ENCODE measurements at places on chromosomes 5 and 9.

GRCh38 chr9:120807607-120808379 is 14.6 kb upstream of the FBXW2 start:
- no peak for DNase-seq

- peak; percentile 51 for DNase-seq
Observed at GRCh38 chr5:148740966-148741742, 85.3 kb upstream of the ADRB2 start.

DNA sequence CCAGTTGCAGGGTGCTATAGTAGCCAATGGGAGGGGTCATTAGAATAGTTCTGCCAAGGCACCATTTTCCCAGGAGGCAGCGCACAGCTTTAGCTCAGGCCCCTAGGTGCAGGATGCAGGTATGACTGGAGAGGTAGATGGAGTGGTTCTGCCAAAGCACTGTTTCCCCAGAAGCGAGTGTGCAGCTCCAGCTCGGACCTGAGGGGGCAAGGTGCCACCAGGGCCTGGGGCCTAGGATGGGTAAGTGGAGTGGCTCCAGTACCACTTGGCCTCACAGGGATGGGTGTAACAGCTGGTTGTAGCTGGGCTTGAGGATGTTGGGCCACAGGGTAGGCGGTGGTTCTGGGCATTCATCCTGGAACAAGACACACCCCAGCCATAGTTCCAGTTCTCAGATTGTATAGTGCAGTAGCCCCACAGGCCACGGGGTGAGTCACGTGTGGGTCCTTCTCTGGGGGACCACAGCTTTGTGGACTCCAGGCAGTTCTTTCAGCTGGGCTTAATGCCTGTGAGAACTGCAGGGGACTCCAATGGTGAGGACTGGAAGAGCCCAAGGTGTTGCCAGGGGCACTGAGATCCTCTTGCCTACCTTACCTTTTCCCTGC is 185.5 kb upstream of the ANKH start:
- no peak for DNase-seq

- no peak for DNase-seq
Observed at GRCh38 chr9:111983484-111983908, 86.9 kb downstream of the UGCG start.

DNA sequence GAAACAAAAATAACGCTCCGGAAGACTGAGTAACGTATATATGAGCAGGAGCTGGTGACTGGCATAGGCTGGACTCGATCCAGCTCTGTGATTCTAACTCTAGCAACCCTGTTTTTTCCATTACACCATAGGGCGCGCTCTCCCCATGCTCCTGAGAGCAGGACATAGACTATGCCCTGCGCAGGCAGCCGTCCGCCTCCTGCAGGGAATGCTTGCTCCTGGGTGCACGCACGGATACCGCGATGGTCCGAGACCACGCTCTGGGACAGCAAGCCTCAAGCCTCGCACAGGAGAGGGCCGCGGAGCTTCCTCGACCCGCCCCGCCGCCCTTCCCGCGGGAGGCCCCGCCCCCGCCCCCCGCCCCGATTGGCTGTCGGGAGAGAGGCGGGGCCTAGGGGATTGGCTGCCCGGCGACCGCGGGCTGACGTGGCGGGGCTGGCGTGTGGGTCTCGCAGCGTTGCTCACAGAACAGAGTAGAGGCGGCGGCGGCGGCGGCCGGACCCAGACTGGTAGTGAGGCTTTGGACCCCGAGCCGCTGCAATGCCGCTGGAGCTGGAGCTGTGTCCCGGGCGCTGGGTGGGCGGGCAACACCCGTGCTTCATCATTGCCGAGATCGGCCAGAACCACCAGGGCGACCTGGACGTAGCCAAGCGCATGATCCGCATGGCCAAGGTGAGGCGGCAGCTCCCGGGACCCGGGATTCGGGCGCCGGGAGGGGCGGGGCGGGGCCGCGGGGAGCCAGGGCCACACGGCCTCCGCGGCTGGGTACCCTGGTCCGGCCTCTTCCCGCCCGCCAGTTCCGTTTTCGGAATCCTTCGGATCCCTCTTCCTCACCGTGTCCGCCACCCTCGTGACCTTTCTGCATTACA is at the start of gene NANS:
Gene NANS, plus strand, starts transcription at position 464 of the 869 bp plus-strand sequence. Its CDS starts 77 bp downstream, at position 541.
- peak; percentile 69 for DNase-seq

- DNase-seq, result no peak
Observed at GRCh38 chr9:76269789-76270188, 124.4 kb downstream of the RFK start.

GRCh38 chr9:81824802-81825730 is 103.2 kb upstream of the SPATA31D4 start:
- DNase-seq, result no peak

DNA sequence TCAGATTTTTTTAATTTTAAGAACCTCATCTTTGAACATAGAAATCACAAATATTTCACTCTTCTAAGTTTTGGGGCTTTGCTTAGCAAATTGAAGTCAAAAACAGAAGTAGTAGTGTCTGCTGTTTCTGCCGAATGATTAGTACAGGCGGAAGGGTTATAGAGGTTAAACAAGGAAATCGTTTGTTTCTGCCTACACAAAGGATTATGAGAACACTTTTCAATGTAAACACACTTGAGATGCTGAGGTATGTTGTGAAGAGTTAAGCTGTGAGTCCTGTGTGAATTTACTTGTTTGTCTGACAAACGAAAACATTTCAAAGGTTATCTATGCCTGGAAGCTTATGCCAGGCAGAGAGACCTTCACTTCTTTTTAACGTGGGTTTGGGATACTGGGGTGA is 224.8 kb downstream of the CETN3 start:
- no peak for DNase-seq

DNA sequence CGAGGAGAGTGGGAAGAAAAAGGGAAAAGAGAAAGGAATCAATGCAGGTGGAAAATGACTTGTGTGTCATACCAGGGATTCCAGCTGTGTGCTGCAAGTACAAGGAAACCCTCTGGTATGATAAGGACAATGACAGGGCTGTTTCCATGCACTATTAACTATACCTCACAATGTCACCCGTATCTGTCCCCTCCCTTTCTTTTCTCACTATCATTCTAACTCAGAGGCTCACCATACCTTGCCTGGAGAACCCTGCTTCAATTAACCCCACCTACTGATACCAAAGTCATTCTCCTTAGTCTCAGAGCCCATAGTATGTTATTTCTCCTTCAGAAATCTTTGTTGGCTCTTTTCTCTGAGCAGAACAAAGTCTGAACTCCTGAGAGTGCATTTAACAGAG is 236.2 kb upstream of the NREP start:
- DNase-seq, result no peak

GRCh38 chr5:134527961-134528424 is 2.5 kb downstream of the JADE2 start:
- DNase-seq, result no peak

DNA sequence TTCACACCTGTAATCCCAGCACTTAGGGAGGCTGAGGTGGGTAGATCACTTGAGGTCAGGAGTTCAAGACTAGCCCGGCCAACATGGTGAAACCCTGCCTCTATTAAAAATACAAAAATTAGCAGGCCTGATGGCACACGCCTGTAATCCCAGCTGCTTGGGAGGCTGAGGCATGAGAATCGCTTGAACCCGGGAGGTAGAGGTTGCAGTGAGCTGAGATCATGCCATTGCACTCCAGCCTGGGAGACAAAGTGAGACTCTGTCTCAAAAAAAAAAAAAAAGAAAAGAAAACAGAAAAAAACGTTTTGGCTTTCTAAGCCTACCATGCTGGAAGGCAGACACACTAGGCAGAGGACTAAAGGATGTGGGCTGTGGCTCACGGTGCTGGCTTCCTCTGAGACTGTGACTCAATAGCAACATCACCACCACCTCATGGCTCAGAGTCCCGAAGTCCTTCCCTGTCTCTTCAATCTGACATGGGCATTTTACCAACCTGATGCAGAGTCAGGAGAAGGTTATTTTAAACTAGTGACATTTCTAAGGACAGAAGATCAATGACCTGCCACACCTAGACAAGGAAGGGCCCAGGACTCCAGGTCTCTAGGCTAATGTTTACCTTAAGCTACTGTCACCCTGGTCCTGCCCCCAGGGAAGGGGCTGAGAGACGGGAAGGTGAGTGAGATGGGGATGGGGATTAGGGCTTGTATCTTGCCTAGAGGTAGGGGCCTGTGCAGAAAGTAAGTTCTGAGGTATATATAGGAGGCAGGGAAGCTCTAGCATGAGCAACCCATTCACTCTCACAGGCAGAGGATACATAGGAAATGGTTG is 3.7 kb downstream of the ECSCR start:
- DNase-seq, result no peak

- no peak for DNase-seq
Observed at GRCh38 chr5:136780518-136780917, 415.2 kb upstream of the TRPC7 start.

- no peak for DNase-seq
Observed at GRCh38 chr5:139847091-139847490, 51.5 kb downstream of the PSD2 start.

- no peak for DNase-seq
Observed at GRCh38 chr9:111298111-111298510, 31.9 kb downstream of the OR2K2 start.

- DNase-seq, result no peak
Observed at GRCh38 chr5:446883-447263, 3.9 kb downstream of the EXOC3 start.

GRCh38 chr5:126445502-126446174 is 22.4 kb downstream of the GRAMD2B start:
- no peak for DNase-seq

- DNase-seq, result no peak
Observed at GRCh38 chr5:33764786-33765185, 127.0 kb downstream of the ADAMTS12 start.

DNA sequence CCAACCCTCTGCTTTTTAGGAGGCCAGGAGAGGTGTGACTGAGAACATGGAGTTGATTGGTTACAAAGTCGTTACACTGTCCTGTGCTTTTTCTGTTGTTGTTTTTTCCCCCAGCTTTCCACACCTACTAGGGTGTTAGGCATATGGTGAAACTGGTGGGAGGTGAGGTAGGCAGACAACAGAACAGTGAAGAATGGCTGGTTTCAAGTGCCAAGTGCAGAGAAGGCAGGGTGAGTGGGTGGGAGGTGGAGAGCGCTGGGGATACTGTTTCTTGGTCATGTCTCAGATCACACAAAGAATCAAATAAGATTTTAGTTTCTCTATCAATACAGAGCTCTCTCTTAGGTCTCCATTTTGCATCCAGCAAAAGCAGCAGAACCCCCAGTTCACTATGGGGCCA is 2.2 kb upstream of the SPTAN1 start:
- DNase-seq, result no peak

DNA sequence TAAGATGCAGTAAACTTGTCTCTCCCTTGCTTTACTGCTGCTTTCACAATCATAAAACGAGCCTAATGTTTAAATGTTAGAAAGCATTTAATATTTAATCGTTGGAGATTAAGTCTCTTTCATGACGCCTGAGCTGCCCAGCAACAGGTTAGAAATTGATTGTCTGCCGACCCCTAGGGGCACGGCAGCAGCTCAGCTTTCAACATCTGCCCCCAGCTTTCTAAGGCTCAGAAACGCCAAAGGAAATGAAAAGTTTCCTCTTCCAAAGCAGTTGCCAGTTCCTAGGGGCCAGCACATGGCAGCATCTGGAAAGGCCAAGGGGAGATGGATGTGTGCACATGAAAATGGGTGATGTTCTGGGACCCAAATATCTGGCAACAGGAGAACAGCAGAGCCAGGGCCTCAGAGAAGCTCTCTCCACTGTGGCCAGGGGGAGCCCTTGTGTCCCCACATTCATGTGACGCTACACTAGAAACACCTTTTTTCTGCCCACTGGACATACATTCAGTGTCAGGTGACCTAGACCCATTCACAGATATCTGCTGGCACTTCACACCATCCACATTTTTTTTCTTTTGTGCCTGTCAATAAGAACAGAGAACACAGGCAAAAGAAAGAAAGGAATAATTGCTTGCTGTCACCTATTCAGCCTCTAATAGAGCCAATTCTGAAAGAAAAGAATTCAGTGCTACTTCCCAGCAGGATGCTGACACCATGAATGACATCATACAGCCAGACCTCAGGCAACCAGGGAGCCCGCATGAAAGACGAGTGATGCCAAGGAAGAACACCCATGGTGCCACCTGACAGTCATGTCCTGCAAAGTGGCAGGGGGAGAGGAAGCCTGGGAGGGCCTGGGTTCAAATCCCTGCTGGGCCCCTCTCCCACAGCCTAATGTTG is 205.0 kb upstream of the TAS2R1 start:
- DNase-seq, result no peak

- DNase-seq, result no peak
Observed at GRCh38 chr5:61334868-61335615, 3.0 kb downstream of the ZSWIM6 start.

DNA sequence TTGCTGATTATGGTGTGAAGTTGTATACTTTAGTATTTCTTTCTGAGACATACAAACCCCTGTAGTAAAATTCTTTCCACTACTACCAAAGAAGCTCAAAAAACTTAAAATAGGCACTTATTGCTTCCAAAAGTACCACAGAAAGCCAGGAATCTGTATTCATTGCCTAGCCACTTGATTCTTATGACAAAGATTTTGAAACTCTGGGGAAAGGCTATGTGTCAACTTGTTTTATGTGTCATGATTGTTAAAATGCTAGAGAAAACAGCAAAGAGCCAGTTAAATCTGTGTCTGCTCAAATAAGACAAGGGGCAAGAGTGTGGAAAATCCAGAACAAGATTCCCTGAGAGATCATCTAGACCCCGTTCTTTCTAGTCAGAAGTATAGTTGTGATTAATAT is 6.0 kb downstream of the KIF2A start:
- no peak for DNase-seq

DNA sequence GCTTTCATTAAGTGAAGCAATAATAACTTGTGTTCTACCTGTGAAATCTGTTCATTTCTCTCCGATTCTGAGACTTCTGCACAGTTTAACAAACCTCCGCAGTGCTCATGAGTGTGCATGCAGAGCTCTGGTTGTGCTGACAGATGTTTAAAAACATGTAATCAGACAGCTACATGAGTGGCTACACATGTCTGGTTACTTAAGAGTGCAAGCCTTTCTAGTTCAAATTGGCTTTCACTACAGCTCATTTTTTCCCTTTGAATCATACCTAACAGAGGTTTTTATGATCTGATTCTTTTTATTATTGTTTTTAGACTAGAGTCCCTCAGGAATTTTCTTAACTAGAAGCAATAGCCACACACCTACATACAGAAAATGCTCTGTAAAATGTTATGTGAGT is 310.2 kb downstream of the ARRDC3 start:
- DNase-seq, result peak; percentile 34

- DNase-seq, result peak; percentile 11
Observed at GRCh38 chr9:106420511-106420944, 442.4 kb upstream of the ZNF462 start.

DNA sequence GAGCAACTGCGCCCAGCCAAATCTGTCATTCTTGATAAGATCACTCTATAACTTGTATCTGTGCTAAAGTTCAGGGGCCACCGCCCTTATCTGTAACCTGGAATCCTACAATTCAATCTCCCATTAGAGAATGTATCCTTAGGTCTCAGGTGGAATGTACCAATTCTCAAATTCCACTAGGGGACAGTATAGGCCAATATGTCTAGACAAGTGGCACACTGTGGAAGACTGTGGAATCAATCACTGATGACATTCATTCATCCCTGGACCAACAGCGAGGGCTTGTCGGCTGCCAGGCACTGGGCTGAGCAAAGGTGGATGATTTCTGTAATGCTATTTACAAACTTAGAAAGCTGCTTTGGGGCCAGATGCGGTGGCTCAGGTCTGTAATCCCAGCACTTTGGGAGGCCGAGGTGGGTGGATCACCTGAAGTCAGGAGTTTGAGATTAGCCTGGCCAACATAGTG is 28.7 kb upstream of the MEGF9 start:
- DNase-seq, result no peak

- no peak for DNase-seq
Observed at GRCh38 chr5:943201-943917, 50.7 kb downstream of the TRIP13 start.
